ENCODE measurements at places on chromosomes 2 and 18.

- DNase-seq: no peak
Observed at GRCh38 chr2:226862623-226863022, 26.8 kb downstream of the RHBDD1 start.

GRCh38 chr2:188444106-188444835 is 152.6 kb downstream of the GULP1 start:
- DNase-seq: no peak

- DNase-seq: no peak
Observed at GRCh38 chr2:8535821-8536685, 145.8 kb upstream of the ID2 start.

- no peak for DNase-seq
Observed at GRCh38 chr2:127887082-127887775, 1.5 kb upstream of the AMMECR1L start.

DNA sequence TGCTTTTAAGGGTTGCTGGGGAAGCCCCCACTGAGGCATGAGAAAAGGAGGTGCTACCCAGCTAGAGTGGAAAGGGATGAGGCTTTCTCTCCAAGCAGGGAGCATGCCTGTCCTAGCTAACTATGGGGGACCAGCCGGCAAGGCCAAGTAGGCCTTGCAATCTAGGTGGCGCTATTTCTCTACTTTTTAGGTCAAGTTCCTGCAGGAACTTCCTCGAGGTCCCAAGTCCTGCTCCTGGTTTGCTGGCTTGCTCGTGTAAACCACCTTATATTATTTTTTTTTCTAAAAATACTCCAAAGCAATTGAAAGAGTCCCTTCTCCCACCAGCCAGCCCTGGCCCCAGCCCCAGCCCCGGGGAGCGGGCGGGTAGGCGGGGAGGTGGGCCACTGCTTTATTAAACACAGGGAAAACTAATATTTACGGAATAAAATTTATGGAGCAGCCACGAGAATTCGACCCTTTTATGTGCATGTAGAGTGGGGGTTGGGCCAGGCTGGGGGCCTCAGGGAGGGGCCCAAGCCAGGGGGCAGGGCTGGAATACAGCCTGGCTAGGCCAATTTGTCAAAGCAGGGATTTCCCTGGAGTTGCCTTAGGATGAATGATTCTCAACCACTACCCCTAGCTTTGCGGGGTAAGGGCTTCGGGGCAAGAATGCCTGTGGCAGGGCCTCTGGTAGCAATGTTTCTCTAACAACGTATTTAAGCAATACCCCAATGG is 12.8 kb upstream of the IHH start:
- peak; percentile 34 for DNase-seq

DNA sequence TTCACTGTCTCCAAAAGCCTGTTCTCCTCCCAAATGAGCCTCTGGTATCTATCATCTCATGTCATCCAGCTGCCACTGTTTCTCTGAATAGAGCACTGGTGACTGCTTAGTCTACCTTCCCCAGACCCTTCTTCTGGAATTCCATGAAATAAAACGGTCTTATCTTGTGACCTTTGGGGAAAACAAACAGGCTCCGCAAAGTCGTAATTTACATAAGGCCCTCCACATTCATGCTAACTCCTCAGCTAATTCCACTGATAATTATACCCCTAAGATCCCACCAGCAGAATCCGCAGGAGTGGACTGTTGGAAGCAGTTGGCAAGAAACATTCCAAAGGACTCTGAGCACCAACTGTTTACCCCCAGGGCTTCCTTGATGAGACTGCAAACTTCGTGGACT is 33.9 kb upstream of the CHN1 start:
- DNase-seq: no peak

- no peak for DNase-seq
Observed at GRCh38 chr18:8777846-8778245, 72.5 kb downstream of the MTCL1 start.

GRCh38 chr2:241632478-241633325 is 4.3 kb downstream of the THAP4 start:
- no peak for DNase-seq

GRCh38 chr2:171086352-171087290 is 74.1 kb downstream of the TLK1 start:
- DNase-seq: peak; percentile 67

- DNase-seq: peak; percentile 54
Observed at GRCh38 chr2:23375448-23375847, 9.5 kb upstream of the KLHL29 start.

GRCh38 chr2:60551240-60552077 is 2.0 kb downstream of the BCL11A start:
- no peak for DNase-seq

GRCh38 chr2:53969285-53969967 is 1.4 kb downstream of the PSME4 start:
- peak; percentile 52 for DNase-seq

DNA sequence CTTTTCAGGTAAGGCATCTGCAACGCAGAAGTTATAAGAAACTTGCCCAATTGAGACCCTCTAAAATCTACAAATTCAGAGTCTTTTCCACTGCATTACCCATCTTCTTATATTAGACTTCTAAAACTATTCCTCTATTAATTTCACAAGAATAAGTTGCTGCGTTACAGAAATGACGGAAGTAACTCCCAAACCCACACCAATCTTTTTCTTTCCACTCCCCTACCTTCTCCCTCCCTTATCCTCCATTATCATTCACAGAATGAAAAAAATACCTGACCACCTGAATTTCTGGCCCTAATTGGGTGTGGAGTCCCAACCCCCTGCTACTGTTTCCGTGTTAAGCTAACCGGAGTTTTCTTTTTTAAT is 689 bp downstream of the RPRD1A start:
- no peak for DNase-seq

GRCh38 chr2:226079671-226080181 is 680.2 kb downstream of the NYAP2 start:
- DNase-seq: no peak

- no peak for DNase-seq
Observed at GRCh38 chr2:72920318-72921087, 3.2 kb downstream of the EMX1 start.

- DNase-seq: no peak
Observed at GRCh38 chr18:28767727-28768211, 590.8 kb upstream of the CDH2 start.

DNA sequence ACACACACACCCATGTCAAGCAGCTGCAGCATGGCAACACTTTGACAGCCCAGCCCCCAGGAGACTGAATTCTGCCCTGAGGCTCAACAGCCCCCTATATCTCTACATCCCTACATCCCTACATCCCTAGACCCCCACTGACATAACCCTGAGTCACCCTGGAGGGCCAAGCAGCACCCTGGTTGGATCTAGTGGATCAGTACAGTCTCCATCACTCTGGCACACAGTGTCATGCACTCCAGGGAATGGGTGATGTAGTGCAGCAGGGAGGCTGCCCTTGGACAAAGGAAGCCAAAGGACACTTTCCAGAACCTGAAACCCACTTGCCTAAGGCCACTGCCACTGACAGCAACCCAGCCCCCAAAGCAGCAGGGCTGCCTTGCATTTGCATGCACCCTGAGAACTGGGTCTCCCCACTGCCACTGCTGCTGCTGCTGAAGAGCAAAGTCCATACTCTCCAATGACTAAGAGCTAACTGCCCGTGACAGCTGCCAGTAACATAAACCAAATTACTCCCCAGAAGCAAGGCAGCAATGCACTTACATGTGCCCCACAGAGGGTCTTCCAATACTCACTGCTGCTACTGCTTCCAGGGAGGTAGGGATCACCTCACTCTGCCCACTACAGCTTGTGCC is 681.6 kb upstream of the KLHL29 start:
- DNase-seq: no peak

GRCh38 chr2:119625226-119625625 is 53.8 kb upstream of the TMEM177 start:
- no peak for DNase-seq

DNA sequence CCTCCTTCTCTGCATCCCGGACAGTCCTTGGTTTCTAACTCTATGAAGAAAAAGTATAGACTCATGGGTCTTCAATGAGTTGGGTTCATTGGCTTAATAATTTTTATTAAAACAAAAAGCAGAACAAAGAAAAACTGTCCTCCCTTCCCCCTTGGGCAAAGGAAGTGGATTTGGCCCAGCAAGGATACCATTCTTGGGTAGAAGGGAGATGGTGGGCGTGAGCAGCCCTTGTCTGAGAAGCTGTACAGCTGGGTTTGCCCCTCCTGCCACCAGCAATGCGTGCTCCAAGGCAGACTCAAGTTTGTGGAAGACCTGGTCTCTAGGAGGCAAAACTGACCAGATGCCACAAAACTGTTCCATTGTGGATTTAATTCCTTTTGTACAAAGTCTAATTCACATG is 12.7 kb downstream of the PCARE start:
- no peak for DNase-seq

DNA sequence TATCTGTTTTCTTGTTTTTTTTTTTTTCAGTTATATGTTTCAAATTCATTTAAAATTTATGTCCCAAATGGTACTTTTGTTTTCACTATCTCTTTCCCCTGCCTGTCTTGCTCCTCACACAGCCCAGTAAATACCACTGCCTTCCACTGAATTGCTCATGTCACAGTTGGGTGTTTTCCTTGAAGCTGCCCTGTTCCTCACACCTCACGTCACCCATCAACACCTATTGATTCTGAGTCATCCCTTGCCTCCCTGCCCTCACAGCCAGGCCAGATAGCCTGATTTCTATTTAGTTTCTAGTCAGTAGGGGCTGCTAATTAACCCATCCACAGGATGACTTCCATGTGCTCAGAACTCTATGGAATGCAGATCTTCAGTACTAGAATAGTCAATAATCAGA is 25.3 kb downstream of the FSHR start:
- no peak for DNase-seq
